ENCODE measurements at places on chromosomes 4 and X.

DNA sequence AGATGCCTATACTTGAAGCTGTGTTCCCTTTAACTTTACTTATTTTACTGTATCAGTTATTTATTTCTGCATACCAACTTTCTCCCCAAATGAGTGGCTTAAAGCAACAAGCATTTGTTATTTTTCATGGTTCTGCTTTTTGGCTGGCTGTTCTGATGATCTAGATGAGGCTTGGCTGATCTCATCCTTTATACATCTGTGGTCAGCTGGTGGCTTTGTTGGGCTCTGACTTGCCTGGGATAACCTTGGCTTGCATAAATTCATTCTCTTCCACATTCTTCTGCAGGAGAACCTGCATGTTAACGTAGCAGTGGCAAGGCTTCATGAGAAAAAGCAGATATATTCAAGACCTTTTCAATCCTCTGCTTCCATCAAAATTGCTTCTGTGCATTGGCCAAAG, 1317.6 kb downstream of the ADGRL3 start:
- DNase-seq: no peak

GRCh38 chr4:31995943-31996901, 1276.1 kb downstream of the PCDH7 start:
- no peak for DNase-seq

DNA sequence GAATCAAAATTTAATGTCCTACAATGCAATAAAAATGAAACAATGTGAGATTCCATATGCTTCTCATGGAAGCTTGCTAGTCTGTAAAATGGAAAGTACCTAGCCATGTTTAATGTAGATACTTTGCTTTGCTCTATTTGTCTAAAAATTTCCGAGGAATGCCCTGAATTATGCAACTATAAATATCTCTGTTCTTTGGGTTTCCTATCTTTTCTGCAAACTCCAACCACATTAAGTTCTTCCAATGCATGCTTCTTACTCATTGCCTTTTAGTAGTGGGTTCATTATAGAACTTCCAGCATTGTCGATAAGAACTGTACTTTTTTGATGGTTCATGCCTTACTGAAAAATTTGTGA, 178.3 kb downstream of the RASL11B start:
- no peak for DNase-seq

DNA sequence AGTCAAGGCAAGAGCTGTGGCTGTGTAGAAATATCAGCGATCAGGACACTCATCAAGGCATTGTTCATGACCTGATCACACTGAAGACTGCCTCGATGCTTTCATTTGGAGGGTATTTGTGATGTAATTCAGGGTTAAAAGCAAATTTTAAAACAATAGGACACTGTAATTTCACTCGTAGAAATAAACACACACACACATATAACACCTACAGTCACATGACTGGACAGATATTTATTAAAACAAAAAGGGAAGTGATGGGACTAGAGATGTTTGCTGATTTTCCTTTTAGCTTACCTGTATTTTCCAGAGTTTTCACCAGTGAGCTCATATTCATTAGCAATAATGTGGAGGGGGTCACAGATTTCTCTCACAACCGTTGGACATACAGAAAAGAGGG, 51.1 kb upstream of the KDR start:
- DNase-seq: no peak

DNA sequence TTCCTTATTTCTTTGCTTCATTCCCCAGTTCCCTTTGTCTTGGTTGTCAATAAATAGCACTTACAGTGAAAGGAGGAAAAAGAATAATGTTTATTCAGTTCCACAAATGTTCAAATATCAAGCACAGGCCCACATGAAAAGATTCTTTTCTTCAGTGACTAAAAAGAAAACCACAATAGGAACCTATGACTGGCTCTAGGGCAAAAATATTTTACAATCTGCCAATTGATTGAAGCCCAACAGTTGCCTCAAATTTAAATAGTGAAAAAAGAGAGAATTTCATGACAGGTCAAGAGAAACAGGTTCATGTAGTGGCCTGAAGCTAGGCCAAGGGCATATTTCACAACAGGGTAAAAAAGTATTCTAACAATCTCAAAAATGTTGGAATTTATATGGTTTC, 553.8 kb downstream of the CENPC start:
- DNase-seq: no peak

DNA sequence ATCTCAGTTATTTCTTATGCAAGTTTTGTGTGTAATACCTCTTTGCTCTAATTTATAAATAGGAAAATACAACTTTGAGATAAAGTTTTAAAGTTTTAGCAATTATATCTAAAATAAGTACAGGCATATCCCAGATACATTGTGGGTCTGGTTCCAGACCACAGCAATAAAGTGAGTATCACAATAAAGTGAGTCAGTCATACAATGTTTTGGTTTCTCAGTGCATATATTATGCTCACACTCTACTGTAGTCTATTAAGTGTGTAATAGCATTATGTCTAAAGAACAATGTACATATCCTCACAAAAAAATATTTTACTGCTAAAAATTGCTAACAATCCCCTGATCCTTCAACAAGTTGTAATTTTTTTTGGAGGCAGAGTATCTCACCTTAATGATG, 49.2 kb downstream of the ANAPC10 start:
- no peak for DNase-seq

- no peak for DNase-seq
These were observed 8.4 kb downstream of the APBB2 start for GRCh38 chr4:41205854-41206460.

GRCh38 chr4:123579961-123580360, 183.4 kb downstream of the SPRY1 start:
- no peak for DNase-seq

DNA sequence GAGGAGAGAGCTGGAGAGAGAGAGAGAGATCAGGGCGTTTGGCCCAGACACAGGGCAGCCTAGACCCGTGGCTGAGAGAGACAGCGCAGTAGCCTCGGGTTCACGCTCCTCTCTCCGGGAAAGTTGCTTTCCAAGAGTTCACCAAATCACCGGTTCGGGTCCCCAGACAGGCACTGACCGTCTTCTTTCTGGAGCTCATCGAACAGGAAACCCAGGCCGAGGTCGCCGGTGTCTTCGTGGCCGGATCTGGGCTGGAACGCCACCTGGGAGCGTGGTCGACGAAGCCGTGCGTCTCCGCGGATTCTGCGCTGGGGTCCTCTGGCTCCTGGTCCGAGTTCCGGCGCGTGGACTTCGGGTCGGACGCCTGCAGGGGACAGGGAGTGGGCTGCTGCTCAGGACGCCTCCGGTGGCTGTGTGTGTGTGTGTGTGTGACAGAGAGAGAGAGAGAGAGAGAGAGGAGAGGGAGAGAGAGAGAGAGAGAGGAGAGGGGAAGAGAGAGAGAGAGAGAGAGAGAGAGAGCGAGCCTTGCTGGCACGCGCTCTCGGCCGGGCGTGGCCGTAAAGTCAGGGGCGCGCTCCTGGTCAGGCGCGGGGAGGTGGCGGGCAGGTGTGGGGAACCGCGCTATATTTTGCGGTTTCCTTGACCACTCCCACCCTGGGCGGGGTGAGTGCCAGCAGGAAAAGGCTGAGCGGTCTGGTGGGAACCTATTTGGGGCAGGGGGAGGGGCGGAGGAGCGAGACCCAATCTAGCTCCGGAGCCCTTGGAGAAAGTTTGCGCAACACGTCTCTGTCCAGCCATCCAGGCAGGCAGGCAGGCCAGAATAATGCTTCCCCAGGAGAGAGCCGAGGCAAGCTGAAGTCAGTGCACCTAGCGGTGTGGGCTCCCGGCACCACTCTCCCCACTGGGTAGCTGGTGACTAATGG, 62.1 kb downstream of the RHOXF2B start:
- no peak for DNase-seq

Data from activated T-cell treated with anti-CD3 and anti-CD28 coated beads for 4 hours (primary cell).